Activated CD4-positive, alpha-beta T cell treated with anti-CD3 and anti-CD28 coated beads, Interleukin-2, amount 10 ng/mL, durations not matched to agents 24 days and 14 days (primary cell): ENCODE measurements at places on chromosomes 1 and 21.

- peaks cover 13% of the 10 kb centered on the region for H3K4me1 ChIP-seq
- H3K27ac ChIP-seq, result no peak overlapping the region
- H3K4me3 ChIP-seq, result no peak overlapping the region
- H3K36me3 ChIP-seq, result peaks cover 9% of the 10 kb centered on the region
- DNase-seq, result no peak
Observed at GRCh38 chr1:21072721-21073120, 104.0 kb downstream of the EIF4G3 start.

DNA sequence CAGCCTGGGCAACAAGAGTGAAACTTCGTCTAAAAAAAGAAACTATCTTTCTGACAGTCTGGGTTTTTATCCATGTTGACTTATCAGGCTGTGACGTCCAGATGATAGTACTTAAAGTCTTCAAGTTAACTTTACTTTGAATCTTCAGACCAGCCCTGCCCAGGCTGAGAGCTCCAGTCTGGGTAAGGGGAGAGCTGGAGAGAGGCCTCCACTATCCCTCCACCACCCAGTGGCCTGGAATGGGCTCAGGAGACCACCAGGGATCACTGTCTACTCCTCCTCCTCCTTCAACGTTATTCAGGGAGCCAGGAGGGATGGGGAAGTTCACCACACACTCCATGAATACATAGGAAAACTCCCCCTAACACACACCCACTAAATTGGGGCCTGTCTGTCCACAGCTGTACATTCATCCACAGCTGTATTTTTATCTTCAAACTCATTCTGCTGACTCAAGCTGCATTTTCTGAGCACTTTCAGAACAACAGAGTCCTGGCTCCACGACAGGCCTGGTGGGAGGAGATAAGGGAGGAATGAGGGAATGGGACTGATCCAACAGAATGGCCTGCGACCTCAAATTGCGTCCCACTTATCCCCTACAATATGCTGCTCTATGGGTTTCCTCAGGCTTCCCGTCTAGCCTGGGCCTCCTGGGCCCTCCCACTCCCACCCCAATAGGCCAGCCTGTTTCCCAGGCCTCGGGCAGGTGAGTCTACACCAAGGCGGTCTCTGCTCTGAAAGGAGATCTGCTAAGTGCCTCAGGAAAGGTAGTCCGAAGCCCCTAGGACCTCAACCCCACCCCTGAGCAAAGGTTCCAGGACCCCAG is 1.8 kb downstream of the SLC45A3 start:
- DNase-seq, result no peak
- no peaks in the 10 kb centered on the region for H3K36me3 ChIP-seq
- H3K4me1 ChIP-seq, result peaks cover 9% of the 10 kb centered on the region
- H3K27me3 ChIP-seq, result peaks cover 29% of the 10 kb centered on the region
- no peak overlapping the region for H3K27ac ChIP-seq

- peaks cover 16% of the 10 kb centered on the region for H3K27me3 ChIP-seq
- H3K4me1 ChIP-seq, result no peaks in the 10 kb centered on the region
- no peak overlapping the region for H3K27ac ChIP-seq
- no peak overlapping the region for H3K4me3 ChIP-seq
- DNase-seq, result no peak
- H3K36me3 ChIP-seq, result no peaks in the 10 kb centered on the region
Observed at GRCh38 chr1:66460776-66461175, 73.2 kb upstream of the SGIP1 start.

DNA sequence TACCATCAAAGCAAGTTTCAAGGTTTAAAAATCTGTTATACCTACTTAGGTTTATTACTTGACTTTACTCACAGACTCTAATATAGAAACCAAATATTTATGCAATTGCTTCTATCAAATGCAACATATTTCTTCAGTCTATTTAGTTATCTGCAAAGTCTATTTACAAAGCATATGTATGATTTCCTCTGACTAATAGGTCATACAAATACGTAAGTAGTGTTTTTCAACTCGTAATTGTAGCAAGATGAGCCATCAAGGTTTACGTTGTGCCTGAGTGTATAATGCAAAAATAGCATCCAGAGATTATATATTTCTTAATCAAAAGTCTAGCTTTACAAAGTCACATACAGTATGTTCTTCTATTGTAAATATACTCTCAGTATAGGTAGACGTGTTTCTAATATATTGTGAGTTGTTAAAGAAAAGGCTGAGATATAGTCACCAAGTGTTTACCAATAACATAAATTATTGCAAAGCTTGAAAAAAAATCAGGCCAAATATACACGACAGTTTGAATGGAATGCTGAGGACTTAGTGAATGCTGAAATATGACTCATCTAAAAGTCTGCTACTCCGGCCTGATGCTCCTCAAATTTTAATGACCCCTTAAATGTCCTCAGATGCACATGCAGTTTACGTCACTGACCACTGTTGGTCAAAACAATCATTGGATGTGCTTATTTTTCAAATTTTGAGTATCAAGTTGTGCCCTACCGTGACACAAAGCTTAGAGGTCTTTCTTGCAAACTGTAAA is 48.4 kb downstream of the ADAMTS5 start:
- H3K27me3 ChIP-seq, result no peaks in the 10 kb centered on the region
- DNase-seq, result no peak
- H3K4me1 ChIP-seq, result no peaks in the 10 kb centered on the region

DNA sequence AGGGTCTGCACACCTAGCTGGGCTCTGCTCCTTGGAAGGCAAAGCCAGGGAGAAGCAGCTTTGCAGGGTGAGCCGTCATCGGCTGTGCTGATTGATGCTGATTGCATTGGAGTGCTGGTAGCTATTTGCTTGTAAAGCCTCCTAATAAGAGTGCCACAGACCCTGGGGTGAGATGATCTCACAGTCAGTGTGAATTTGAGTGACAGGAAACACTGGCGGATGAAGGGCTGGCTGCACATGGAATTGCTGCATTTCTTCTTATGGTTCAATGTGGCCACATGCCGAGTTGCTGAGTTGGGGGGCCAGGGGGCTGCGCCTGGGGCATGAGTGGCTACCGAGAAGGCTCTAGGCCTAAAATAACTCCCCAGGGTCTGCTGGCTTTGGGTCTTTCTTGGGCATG is 138.2 kb upstream of the CACNA1E start:
- no peak overlapping the region for H3K4me3 ChIP-seq
- DNase-seq, result no peak
- H3K36me3 ChIP-seq, result no peaks in the 10 kb centered on the region

GRCh38 chr1:223176437-223176836 is 33.4 kb upstream of the TLR5 start:
- H3K4me1 ChIP-seq, result no peaks in the 10 kb centered on the region
- H3K4me3 ChIP-seq, result no peak overlapping the region
- no peak for DNase-seq
- H3K27ac ChIP-seq, result no peak overlapping the region

DNA sequence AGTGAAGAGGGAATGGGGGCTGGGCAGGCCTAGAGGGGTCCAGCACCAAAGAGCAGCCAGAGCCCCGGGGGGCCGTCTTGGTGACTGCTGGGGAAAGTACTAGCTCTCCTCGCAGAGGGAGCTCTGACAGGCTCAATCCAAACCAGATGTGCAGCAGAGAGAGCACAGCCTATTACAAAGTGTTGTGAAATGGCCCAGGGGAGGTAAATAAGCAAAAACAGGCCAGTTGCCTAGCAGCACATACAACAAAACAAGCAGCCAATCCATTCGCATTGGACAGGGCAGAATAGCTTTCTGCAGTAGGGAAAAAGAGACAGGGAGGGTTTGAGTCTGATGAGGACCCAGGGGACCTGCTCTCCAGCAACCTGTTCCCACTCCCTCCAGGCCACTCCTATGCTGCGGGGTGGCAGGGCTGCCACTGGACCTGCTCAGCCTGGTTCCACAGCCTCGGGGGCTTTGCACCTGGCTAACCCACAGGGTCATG is 239.6 kb upstream of the FGGY start:
- H3K27ac ChIP-seq, result no peak overlapping the region
- peaks cover 9% of the 10 kb centered on the region for H3K36me3 ChIP-seq
- peaks cover 18% of the 10 kb centered on the region for H3K4me1 ChIP-seq
- H3K4me3 ChIP-seq, result no peak overlapping the region
- no peak for DNase-seq

GRCh38 chr1:216793303-216793702 is 70.1 kb upstream of the ESRRG start:
- no peaks in the 10 kb centered on the region for H3K36me3 ChIP-seq
- no peak for DNase-seq
- H3K27ac ChIP-seq, result no peak overlapping the region
- no peaks in the 10 kb centered on the region for H3K27me3 ChIP-seq
- H3K4me1 ChIP-seq, result no peaks in the 10 kb centered on the region
- no peak overlapping the region for H3K4me3 ChIP-seq

- no peak for DNase-seq
- peaks cover 11% of the 10 kb centered on the region for H3K4me1 ChIP-seq
- H3K36me3 ChIP-seq, result peaks cover 1% of the 10 kb centered on the region
- peaks cover 4% of the 10 kb centered on the region for H3K27me3 ChIP-seq
- no peak overlapping the region for H3K27ac ChIP-seq
Observed at GRCh38 chr1:248805876-248806275, 19.8 kb downstream of the SH3BP5L start.

DNA sequence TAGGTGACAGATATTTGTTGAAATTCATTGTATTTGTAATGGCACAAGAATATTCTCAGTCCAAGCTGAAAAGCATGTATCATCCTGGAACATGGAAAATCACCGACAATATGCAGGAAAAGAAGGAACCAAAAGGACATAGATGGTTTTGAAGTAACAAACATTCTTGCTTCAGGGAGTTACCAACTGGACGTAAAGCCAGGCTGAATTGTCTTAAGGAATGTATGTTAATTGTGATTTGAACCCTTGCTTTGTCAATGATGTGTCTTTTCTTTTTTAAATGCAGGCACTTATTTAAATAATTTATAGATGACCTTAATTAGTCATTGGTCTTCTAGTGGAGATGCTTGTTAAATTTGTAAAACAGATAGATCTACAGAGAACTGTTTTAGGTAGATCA is 489.4 kb upstream of the ZP4 start:
- no peak overlapping the region for H3K4me3 ChIP-seq
- H3K27ac ChIP-seq, result no peak overlapping the region
- H3K4me1 ChIP-seq, result no peaks in the 10 kb centered on the region
- DNase-seq, result no peak

DNA sequence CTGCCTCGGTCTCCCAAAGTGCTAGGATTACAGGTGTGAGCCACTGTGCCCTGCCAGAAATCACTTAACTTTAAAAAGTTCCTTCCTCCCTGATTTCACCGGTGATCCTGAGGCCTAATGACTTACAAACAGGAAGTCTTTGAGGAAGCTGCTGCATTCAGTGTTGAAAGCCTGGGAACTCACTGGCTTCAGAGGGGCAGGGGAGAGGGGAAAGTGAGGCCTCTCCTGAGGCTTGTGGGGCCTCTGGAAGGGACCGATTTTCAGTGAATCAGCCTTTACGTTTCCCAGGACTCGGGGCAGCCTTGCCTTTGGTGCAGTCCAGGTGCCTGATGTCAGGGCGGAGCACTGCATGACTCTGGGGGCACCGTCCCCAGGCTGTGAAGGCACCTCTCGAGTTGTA is 30.1 kb upstream of the ARHGEF10L start:
- no peak overlapping the region for H3K4me3 ChIP-seq
- no peak for DNase-seq
- no peaks in the 10 kb centered on the region for H3K4me1 ChIP-seq
- H3K27me3 ChIP-seq, result no peaks in the 10 kb centered on the region
- no peaks in the 10 kb centered on the region for H3K36me3 ChIP-seq
- H3K27ac ChIP-seq, result no peak overlapping the region

DNA sequence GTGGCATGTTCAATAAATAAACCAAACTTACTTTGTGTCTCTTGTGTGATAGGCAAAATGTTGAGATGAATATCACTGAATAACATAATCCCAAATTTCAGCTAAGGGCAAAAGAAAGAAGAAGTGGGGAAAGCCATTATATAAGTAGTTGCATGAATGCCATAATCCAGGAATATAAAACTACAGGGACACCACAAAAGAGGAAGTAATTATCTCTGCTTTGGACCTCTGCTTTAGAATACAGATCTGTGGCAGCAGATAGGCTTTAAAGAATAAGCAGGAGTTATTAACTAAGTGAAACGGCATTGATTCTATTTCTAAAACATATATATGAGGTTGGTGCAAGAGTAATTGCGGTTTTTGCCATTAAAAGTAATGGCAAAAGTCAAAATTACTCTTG is 288.5 kb upstream of the SNX7 start:
- DNase-seq, result no peak
- no peak overlapping the region for H3K4me3 ChIP-seq
- peaks cover 9% of the 10 kb centered on the region for H3K27me3 ChIP-seq
- H3K4me1 ChIP-seq, result peaks cover 2% of the 10 kb centered on the region
- H3K27ac ChIP-seq, result no peak overlapping the region
- H3K36me3 ChIP-seq, result no peaks in the 10 kb centered on the region

DNA sequence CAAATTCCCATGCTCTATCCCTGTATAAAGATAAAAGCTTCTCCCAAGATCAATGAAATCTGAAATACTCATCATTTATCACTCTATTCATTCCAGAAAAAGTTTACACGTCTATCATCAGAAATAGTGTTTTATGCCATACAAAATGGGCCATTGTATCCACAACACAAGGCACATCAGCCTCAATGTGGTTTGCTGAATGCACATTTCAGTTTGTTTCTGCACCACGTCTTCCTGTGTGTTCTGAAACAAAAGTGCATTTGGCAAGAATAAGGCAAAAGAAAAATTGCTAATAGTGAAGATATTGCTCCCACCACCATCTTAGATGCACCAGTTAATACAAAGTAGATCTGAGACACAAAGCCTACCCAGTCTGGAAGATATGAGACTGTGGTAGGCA is 89.6 kb upstream of the ETS2 start:
- no peaks in the 10 kb centered on the region for H3K4me1 ChIP-seq
- H3K27me3 ChIP-seq, result peaks cover 10% of the 10 kb centered on the region
- no peak overlapping the region for H3K27ac ChIP-seq
- no peak overlapping the region for H3K4me3 ChIP-seq
- no peak for DNase-seq
- H3K36me3 ChIP-seq, result no peaks in the 10 kb centered on the region

- peaks cover 14% of the 10 kb centered on the region for H3K36me3 ChIP-seq
- H3K27ac ChIP-seq, result peak overlapping the region; percentile 88
- peak; percentile 58 for DNase-seq
- no peaks in the 10 kb centered on the region for H3K27me3 ChIP-seq
Observed at GRCh38 chr21:34190576-34191321, 117.4 kb downstream of the MRPS6 start.

DNA sequence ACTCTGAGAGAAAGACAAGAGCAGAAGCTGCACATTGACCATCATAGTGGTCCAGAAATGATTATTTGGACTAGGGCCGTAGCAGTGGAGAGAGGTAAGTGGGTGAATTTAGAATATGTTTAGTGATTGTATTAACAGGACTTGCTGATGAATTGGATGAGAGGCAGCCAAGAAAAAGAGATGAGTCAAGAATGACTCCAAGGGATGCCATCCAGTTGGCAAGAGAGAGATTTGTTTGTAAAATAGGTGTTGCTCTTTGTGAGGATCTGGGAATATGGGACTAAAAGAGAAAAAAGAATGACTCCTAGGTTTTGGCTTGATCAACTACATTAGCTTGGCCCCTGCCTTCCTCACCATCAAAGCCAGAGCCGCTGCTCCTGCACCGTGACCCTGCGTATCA is 54.2 kb upstream of the ARTN start:
- no peaks in the 10 kb centered on the region for H3K36me3 ChIP-seq
- H3K27me3 ChIP-seq, result no peaks in the 10 kb centered on the region
- no peak for DNase-seq
- H3K27ac ChIP-seq, result no peak overlapping the region

GRCh38 chr1:8406960-8407359 is 89.0 kb downstream of the SLC45A1 start:
- peaks cover 34% of the 10 kb centered on the region for H3K4me1 ChIP-seq
- no peaks in the 10 kb centered on the region for H3K27me3 ChIP-seq
- DNase-seq, result no peak
- no peak overlapping the region for H3K4me3 ChIP-seq
- no peak overlapping the region for H3K27ac ChIP-seq
